ENCODE measurements at places on chromosomes 4 and X.

DNA sequence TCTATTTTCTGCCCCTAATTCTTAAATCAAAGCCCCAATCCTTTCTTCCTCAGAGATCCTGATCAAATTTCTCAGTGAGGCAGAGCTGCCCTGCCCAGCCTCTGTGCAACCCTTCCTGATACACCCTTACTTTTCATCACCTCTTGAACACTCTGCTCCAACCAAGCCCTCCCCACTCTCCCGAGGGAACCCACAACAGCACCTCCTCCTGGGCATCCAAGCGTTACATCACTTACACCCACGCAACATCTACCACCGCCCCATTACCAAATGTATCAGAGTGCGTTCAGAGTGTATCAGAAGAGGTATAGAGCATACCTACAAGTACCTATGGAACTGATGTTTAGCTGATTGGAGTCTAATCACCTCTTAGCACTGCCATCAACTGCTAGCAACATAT, 186.5 kb downstream of the RAP1GDS1 start:
- no peak for DNase-seq

- no peak for DNase-seq
Observed at GRCh38 chr4:1364748-1365147, 17.7 kb downstream of the UVSSA start.

GRCh38 chr4:75892508-75892907, 9.7 kb downstream of the PPEF2 start:
- DNase-seq = no peak

DNA sequence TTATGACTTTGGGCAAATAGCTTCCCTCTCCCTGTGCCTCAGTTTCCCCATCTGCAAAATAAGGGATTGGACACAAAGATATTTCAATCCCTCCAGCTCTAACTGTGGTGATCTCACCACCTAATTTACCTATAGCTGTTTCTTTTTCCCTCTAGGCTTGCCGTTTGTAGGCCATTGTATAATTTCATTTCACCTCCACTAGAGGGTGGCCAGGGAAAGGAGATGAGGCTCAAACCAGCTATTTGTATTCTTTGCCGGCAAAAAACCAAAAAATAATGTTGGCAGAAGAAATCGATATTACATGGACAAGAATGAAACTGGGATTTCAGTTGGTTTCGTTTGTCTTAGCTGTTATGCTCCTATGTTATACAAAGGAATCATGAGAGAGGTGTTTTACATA, 36.1 kb upstream of the DOCK11 start:
- DNase-seq = no peak

DNA sequence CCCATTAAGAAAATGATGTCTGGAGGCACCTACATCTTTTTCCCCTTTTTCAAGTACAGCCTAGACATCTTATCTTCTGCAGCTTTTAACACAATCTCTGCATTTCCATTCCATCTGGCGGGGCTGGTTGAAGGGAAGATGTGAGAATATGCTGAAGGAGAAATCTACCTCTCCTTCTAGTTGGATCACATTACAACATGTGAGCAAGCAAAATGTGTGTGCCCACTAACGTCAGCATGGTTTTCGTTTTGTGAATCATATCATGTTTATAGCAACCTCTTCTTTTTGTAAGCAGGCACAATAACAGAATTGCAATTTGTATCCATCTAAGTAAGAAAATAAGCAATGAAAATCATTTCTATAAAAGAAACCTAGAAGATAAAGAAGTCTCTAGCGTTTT, 28.9 kb upstream of the MID1 start:
- DNase-seq = no peak
